ENCODE measurements at places on chromosomes 13 and 19.

- DNase-seq, result no peak
Observed at GRCh38 chr19:48651683-48652048, 5.7 kb upstream of the CA11 start.

DNA sequence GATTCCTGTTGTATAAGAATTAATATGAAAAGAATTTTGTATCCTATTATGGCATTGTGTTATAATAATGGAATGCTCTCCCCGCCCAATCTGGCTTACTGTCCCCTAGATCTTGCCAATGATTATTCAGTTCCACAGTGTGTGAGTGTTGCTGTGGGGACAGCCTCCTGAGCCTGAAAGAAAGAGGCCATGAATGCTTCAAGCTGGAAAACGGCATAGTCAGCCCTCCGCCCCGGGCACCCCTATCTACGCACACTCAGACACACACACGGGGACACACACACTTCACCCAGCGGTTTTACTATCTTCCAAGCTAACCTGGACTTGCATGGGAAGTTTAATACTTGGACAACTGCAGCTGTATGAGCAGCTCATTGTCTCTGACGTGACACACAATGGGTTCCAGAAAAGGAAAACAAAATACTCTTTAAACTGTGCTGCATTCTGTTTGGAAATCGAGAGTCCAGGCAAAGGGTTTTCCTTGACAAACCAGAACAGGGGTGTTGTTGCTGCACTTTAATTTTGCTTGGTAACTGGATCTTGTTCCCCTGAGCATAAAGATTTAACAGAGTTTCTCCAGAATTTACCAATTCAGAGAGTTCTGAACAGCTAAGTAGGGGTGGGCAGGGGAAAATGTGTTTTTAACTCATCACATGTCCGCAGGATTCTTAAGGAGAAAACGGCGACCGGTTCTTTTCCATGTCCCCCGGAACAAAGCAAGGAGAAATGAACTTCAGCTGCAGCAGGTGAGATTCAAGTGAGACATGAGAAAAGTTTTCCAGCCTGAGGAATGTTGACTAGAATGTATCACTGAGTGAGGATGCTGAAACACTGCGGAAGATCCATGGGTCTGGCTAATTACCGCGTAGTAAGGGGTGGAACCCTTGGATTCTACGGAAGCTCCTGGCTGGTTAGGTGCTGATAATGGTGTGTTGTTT, 472.9 kb downstream of the FOXO1 start:
- peak; percentile 30 for DNase-seq

- DNase-seq, result no peak
Observed at GRCh38 chr13:43848001-43848649, 31.4 kb downstream of the CCDC122 start.

DNA sequence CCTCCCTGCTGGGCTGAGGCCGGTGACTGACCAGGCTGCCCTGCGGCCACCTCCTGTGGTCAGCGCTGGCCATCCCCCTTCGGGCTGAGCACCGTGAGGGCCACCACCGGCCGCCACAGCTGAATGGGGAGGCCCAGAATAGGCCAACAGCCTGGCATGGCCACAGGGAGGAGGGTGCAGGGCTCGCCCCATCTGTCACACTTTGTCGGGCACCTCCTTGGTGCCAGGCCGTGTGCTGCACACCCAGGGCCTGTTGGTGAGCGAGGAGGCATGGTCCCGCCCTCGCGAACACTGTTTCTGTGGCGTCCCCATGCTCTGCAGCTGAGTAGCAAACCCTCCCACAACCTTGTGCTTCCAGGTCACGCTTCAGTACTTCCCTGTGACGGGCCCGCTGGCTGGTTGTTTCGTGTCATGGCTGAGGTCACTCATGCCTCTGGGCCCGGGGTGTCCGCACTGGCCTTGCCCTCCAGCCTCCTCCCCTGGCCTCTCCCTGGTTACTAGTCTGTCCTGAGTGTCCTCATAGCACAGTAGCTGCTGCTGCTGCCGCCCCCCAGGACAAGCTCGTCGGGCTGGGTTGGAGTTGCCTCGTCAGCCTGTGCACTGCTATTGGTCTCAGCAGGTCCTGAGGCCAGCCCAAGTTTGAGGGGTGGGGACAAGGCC, 15.2 kb downstream of the EPN1 start:
- DNase-seq, result peak; percentile 37

DNA sequence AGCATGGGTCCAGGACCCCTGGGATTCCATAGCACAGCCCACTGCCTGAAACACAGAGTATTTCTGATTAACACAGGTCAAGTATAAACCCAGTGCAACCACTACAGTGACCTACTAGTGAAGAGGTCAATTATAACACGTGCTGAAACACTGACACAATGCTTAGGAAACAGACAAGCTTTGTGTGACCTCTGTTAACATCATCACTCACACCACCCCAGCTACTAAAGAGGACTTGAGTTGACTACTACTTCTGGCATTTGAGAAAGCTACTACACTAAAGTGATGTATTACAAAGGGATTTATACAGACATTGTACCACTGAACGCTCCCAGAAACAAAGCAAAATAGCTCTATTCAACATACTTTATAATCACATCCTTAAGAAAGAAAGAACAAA, 1935.9 kb upstream of the PCDH20 start:
- DNase-seq, result no peak

DNA sequence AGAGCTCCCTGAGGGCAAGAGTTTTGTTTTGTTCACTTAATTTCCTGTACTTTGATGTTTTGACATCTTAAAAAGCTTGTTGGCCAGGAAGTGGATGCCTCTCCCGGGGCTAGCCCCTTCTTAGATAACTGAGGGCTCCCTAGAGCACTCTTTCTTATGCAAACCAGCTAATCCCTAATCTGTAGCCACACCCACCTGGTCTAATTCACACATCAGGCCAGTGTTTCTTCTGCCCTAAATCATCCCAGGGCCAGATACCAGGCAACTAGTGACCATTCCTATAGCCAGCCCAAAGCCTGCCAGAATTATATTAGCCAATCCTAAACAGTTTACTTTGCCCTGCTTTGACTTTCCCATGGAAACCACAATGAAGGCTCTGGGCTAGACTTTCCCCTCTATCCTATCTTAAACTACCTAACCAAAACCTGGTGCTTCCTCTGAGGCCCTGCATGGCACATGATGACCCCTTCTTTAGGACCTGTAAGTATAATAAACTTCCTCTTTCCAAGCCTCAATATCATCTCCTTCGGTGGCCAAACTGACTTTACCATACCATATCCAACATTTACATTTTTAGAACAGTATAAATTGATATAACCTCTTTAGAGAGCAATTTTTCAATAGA, 24.8 kb downstream of the WBP4 start:
- DNase-seq, result no peak

GRCh38 chr13:25447396-25447795, 75.6 kb downstream of the ATP8A2 start:
- DNase-seq, result no peak

DNA sequence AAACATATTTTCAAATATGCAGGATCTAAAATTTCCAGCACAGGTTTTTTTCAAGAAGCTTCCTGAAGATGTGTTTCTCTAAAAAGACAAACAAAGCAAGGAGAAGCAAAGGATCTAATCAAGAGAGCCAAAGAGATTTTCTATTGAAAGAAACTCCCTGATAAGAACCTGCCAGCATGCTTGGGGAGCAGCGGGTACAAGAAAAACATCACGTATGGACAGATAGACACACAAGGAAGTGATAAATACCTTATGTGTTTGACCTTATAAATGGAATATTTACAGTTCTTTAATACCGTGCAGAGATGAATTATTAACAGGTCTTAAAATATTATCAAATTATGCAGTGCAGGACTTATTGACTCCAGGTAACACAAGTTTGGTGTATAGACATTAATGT, 562.1 kb downstream of the DACH1 start:
- DNase-seq, result no peak

DNA sequence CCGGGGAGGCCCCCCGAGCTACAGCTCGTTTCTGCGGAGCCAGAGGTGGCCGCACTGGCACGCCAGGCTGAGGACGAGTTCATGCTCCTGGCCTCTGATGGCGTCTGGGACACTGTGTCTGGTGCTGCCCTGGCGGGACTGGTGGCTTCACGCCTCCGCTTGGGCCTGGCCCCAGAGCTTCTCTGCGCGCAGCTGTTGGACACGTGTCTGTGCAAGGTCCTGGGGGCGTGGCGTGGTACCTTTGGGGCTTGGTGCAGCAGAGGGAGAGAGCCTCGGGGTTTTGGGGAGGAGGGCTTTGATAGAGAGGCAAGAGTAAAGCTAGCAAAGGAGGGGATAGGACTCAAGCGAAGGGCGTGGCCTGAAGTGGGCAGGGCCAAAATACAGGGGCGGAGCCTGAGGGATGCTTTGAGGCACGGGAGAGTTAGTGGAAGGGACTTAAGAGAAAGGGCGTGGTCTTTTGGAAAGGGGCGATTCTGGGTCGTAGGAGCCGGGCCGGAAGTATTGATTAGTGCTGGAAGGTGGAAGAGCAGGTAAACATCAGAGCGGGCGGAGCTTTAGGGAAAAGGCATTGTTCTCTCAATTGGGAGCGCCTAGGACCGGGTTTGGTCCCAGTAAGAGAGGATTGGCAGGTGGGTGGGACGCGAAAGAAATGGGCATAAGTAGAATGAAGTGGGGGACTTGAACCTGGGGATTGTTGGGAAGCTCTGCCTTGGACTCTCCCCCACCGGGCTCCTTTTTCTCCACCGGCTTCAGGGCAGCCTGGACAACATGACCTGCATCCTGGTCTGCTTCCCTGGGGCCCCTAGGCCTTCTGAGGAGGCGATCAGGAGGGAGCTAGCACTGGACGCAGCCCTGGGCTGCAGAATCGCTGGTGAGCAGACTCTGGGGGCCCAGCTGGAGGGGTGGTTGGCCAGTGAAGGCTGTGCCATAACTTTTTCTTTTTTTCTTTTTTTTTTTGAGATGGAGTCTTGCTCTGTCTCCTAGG, 1.2 kb downstream of the PPM1N start:
- no peak for DNase-seq

- no peak for DNase-seq
Observed at GRCh38 chr13:31198519-31198918, 1.3 kb upstream of the B3GLCT start.

DNA sequence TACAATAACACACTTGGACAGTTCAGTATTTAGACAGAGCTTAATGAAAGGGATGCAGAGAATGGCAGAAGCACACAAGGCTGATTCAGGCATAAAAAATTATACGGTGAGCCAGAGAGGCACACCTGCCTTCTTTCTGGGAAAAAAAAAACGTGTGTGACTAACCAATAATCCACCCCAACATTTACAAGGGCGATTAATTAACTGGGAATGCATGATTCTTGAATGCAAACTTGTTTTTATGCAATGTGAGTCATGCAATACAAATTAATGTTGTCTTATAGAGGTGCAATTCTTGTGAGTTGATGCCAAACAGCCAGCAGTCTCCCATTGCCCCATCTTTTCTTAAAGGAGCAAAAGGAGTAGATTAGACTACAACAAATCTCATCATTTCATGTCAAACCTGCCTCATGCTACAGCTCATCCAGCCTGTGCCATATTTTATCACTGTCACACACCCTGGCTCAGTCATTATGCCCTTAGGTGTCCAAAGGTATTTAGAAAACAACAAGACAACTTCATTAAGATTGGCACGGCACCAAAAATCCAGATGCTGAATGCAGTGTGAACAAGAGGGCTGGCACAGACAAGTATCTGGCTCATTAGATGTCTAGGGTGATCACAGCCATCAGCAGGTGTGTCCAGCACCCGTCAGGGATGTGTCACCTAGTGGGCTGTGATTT, 721.1 kb downstream of the EFNB2 start:
- DNase-seq, result no peak

GRCh38 chr19:30388819-30389218, 16.6 kb downstream of the ZNF536 start:
- DNase-seq, result no peak

GRCh38 chr13:41332829-41333228, 21.8 kb downstream of the NAA16 start:
- no peak for DNase-seq

DNA sequence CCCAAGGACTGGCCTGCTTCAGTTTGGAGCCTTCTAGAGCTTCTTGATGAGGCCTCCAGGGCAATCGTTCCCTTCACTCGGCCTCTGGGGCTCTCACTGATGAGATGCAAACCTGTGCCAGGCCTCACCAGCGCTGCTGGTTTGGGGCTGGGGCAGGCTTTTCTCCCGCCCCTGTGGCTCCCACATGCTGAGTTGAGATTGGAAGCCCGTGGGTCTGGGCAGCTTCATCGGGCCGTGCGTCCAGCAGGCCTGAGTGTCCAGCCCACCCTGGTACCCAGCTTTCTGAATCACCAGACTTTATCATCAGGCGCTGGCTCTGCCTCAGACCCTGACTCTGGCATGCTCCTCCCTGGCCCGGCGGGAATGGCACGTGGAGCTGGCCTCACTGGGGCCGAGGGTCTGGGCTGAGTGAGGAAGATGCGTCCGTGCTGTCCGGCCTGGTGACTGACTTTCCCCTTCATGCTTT, 4.3 kb downstream of the CALM3 start:
- peak; percentile 63 for DNase-seq

GRCh38 chr13:104686484-104686883, 1620.3 kb upstream of the SLC10A2 start:
- no peak for DNase-seq

DNA sequence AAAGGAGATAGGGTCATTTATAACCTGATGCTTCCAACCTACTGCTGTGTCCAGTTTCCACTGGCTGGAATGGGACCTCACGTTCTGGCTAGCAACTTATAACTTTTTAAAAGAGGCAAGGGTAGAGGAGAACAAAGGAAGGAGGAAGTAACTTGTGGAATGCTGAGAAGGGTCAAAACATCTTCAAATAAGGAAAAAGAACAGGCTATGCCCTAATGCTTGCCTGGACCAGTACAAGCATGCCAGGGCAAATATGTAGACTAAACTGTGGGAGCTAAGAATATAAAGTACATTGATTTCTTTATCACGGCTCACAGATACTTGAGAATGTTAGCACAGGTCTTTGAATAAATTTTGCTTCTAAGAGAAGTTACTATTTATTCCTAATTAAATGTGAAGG, 1.5 kb upstream of the ZNF561 start:
- DNase-seq, result no peak

GRCh38 chr13:95921485-95921884, 131.7 kb downstream of the UGGT2 start:
- no peak for DNase-seq

- DNase-seq, result no peak
Observed at GRCh38 chr13:106210324-106210723, 325.1 kb downstream of the EFNB2 start.

GRCh38 chr19:15249972-15250639, 17.9 kb upstream of the EPHX3 start:
- peak; percentile 89 for DNase-seq

DNA sequence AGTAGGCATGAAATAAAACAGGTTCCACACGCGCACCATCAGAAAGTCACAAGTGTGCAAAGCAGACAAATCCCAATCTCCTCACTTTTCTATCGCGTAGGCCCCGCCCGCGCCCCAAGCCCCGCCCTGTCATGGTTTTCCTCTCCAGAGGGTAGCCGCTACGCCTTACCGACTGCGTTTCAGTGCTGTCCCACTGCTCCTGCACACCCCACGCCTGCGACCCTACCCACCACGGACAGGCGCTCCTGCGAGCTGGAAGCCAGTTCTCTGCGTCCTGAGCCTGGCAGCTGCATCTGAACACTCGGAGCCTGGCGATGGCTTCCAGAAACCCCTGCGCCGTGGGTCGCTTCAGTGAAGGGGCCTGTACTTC, 379 bp upstream of the ZNF470 start:
- peak; percentile 88 for DNase-seq

GRCh38 chr13:36417331-36417730, 15.0 kb upstream of the CCNA1 start:
- DNase-seq, result no peak

- no peak for DNase-seq
Observed at GRCh38 chr13:43522788-43523187, 264.0 kb downstream of the ENOX1 start.
